Stimulated activated CD8-positive, alpha-beta memory T cell treated with anti-CD3 and anti-CD28 coated beads, Interleukin-15, amount 100 ng/mL, for 1 hour (primary cell): ENCODE measurements at places on chromosomes 1 and 21.

DNA sequence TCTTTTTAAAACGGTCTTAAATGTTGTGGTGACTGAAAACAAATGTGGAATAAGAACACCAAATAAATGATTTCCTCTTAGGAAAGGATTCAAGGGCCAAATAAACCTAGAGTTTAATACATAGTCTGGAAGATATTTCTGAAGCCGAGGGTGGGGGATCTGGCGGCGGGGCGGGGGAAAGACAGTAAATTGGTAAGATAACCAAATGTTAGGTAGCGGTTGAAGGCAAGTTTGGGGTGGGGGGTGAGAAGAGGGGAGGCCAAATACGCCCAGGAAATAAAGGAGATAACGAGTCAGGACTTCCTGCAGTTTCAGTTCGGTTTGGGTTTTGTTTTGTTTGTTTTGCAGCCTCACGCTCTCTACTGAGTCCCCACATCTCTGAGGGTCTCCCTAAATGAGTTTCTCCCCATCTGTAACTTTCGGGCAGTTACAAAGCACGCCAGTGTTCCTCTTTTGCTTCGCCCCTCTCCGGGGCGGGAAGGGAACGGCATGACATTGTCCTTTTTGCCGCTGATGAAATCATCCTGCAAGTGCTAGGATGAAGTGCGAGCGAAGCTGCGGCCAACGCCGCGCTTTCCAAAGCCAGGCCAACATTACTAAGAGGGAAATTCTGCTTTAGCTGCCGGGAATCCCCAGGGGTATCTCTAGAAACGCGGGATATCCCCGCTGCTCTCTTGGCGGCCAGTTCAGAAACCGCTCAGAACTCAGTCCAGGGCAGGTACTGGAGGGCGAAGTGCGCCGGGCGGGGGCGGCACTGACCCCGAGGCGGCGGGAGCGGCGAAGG lies 844 bp downstream of the NIBAN1 start:
- peak; percentile 11 for DNase-seq

DNA sequence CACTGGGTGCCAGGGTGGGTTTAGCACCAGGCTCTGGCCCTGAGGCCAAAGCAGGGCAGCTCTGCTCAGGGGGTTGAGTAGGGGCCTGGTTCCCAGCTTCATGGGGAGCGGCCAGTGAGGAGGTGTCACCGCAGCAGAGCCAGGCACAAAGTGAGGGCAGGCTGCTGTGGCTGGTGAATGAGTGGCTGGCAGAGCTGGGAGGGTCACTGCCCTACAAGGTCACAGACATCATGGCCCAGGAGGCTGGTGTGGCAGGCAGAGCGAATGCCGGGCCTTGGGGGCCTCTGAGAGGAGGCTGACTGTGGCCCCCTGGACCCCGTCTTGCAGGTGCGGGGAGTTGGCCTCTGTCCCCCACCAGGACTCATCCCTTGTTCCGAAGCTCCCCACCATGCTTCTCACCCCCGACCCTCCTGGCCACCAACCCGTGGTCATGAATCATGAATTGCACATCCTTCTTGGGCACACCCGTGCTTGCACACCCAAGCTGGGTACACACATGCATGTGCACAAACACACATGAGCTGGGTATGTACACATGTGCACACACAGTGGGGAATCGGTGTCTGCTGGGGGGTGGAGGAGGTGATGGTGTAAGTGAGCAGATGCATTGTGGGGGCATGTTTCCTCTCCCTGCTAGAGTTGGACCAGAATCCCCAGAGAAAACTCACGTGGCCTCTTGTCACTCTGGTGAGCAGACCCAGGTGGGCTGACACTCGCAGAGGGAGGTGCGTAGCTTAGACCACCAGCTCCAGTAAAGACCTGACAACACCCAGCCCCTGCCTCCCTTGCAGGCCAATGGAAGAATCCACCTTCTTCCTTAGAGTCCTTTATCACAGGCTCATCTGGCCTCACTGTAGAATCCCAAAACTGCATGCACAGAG lies 4.8 kb upstream of the GNB1 start:
- no peak for DNase-seq

- DNase-seq = no peak
Measured at GRCh38 chr21:39867198-39867650, at the start of gene PCP4. Gene PCP4, plus strand, starts transcription at chr21:39867438. Its CDS starts 64 bp downstream, at chr21:39867502.

DNA sequence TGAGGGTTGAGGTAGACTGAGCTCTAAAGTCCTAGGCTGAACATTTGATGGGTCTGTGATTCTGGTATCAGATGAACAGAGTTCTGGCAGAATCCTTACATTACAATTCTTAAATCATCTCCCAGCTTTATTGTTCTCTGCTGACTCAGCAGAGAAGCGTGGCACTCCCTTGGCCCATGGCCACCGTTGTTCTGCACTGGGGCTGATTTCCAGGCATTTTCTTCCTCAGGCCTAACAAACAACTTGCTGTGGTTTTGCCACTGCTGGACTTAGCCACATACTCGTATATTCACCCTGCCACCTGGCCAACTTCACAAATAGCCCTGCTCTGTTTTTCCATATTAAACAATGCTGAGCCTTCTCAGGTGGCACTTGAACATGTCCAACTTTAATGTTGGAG lies 223.2 kb downstream of the TNR start:
- DNase-seq = no peak

DNA sequence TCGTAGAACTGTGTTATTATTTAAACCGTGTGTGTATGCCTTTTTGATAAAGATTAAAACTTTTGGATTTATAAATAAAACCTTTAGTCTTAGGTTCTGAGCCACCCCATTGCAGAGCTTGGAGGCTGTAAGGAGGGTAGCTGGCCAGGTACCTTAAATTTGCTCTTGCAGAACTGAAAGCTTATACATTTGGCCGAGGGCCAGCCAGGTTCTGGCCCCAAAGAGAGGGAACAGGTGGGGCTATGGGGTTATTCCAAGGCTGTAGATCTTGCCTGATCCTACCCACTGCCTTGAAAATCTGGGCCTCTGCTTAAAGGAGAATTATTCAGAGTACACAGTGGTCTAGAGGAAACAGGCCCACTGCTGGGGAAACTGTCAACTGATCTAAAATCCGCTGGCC lies 59.6 kb downstream of the CAMK2N1 start:
- no peak for DNase-seq

DNA sequence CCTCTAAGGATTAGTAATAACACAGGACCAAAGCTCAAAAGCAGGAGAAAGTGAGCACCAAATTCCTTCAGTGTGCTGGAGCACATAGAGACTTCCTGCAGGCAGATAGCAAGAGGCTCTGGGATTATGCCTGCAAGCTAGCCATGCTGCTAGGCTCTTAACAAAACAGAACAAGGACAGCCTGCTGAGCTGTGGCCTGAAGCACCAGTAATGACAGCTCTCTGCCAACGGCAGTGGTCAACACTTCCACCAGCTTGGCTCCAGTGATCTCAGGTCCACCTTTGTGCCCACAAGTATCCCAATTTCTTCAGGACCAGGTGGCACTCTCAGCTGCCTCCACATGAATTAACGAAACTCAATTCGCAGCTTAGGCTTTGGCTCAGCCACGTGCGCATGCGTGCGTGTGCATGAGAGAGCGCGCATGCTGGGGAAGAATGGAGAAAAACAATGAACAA lies 64.2 kb downstream of the SLC45A1 start:
- no peak for DNase-seq
